ENCODE measurements at places on chromosomes 5 and 9.

DNA sequence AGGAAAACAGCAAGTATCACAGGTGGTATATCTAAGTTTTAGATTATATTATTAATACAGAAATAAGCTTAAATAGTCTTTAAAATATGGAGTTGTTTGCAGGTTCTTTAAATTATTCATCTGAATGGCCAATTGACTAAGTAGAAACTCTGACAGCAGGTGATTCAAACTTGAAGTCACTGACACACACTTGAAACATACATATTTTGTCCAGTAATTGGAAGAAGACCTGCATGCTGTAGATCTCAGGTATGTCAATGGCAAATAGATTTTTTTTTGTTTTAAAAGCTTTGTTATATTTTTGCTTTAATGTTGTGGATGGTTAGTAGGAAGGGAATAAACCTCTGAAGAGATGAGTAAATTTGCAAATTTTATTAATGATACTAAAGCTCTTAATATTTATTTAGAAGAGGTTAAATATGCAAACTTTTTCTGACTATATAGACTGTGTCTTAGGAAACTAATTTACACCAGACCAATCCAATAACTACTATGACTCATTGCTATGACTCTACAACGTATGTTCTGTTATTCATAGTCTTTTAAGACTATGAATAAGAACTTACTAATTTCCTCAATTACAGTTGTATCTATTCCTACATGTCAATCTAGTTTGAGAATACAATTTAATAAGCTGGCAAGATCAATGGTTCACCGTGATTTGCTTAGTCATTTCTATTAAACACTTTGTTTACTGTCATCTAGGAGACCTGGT, 53.9 kb upstream of the RORB start:
- DNase-seq = no peak

DNA sequence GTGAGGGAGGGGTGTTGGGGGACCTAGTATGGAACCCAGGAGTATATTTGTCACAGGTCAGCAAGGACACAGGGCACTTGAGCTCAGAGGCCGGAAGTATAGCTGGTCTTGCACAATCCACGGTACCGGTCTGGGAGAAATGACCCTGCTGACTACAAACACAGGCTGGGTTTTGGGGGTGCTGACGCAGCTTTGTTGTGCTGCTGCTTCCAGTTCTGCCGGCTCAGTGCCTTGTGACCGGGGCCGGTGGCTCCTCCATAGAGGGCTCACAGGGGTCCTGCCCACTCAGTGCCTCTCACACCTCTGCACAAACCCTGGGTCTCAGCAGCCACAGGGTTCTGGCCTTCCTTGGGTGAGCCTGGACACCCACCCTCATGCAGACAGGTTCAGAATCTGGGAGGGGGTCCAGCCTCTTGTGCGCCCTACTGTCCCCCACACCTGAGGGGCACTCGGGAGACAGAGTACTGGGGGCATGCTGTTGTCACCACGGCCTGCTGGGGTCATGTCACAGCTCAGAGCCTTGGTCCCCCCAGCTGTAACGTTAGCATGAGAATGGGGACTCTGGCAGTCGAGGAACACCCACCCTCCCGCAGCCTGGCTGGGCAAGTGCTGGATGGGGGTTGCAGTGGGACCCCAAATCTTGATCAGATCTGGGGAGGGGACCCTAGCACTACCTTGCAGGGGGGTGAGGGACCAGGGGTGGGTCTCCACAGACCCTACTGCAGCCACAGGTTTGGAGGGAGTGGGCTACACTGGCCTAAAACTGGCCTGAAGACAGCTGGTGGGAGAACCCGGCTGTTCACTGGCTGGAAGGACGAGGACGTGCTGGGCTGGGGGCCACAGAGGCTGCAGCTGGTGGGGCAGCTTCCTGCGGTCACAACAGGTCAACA, 17.7 kb downstream of the NINJ1 start:
- no peak for DNase-seq

DNA sequence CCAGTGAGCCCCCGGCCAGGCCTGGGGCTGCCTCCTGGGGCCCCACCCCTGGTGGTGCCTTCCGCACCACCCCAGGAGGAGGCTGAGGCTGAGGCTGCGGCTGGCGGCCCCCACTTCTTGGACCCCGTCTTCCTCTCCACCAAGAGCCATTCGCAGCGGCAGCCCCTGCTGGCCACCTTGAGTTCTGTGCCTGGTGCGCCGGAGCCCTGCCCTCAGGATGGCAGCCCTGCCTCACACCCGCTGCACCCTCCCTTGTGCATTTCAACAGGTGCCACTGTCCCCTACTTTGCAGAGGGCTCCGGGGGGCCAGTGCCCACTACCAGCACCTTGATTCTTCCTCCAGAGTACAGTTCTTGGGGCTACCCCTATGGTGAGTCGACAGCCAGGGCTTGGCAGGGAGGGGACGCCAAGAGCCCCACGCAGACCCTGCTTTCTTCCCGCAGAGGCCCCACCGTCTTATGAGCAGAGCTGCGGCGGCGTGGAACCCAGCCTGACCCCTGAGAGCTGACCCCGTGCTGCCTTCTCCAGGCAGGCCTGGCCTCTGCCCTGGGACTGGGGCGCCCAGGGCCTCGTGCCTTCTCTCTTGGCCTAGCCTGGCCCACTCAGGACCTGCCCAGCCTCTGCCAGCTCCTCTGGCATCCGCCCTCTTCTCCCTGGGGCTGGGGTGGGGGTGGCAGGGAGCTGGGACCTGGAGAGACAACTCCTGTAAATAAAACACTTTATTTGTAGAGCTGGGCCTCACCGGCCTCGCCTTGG, 4.0 kb upstream of the EHMT1 start:
- DNase-seq = no peak

GRCh38 chr5:81233080-81233634, at the start of gene CKMT2:
Gene CKMT2, plus strand, starts transcription at chr5:81233322. Its CDS starts 17,811 bp downstream, at chr5:81251133.
- DNase-seq = no peak

GRCh38 chr9:5563417-5563815, 53.1 kb downstream of the PDCD1LG2 start:
- no peak for DNase-seq

- DNase-seq = no peak
These were observed 67.0 kb upstream of the SIMC1 start for GRCh38 chr5:176171171-176171760.

All from activated CD4-positive, CD25-positive, alpha-beta regulatory T cell (primary cell).